ENCODE measurements at places on chromosomes 11 and 22.

DNA sequence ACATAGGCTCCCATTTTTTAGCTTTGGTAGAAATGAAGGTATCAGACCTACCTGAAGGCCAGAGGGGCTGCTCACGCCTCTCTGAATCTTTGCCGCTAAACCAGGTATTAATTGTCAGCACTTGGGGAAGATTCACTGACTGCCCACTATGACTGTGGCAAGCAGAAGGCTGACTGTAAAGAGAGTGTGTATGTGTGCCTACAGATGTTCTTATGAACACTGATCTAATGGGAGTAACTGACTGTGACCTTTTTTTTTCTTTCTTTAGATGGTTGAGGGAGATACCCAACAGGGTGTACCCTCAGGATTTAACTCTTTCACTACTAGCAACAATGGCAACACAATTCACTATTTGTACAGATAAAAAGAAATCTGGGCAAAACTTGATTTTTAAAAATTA lies at the start of gene RAG2:
TSS of gene RAG2 (minus strand) at position 186 of the 400 bp plus-strand sequence. CDS start 4,068 bp downstream, outside the sequence.
- no peak for DNase-seq

DNA sequence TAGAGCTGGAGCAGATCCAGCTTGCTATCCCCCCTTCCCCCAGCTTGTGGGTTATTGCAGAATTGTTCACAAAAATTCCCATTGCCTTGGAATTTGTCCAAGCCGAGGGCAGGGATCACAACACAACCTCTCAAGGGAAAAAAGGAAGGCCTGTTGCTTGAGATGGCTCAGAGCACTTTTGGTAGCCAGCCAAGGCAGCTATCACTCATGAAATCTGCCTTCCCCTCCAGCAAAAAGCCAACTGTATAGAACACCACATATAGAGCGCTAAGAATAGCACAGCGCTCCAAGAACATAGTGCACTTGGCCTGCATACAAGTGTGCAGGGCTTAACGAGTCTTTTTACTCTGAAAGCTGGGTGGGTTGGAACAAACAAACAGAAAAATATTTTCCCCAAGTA lies 46.2 kb downstream of the FAM83F start:
- DNase-seq = no peak

GRCh38 chr11:47329431-47329986 lies 23.0 kb downstream of the MYBPC3 start:
- DNase-seq = no peak

DNA sequence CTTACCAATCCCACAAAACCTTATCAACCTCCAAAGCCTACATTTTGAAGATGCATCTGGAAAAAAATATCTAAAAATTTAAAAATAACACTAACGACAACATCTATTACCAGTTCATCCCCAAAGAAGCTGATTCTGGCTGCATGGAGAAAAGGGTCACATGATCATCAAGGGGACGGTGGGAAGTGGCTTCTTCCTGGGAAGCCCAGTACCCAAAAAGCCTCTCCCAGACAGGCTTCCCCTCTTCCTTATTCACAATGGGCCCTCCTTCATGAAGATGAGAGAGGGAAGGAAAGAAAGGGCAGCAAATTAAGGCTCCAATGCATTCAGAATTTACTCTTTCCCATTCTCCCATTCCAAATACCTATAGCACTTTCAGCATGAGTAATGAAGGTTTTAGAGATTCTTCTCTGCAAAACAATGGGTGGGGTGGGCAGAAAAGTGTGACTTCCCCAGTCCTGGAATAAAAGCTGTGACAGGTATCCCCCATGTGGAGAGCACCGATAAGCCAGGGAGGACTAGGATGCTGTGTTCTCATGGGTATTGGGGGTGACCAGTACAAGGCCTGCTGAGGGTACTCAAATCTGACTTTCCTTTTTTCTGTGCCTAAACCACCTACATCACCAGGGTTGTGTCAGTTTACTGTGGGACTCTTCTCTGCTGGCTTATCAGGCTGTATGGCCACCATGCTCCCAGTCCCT lies 88.2 kb downstream of the SIK3 start:
- DNase-seq = no peak

DNA sequence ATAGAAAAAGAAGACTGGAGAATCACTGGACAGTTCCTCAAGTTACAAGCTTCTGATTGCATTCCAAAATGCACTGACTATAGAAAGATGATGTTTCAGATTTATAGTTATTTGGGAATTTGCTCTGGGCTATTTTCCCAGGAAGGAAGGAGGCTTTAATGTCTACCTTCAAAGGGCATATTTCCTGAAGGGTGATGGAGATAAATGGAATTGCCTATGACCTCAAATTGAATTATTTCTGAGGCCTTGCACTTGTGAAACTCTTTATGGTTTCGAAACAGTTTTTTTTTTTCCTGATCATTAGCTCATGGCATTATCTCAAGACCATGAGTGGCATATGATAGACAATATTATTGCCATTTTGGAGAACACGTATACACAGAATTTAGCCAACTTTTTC lies 333.9 kb downstream of the METTL15 start:
- DNase-seq = no peak

- no peak for DNase-seq
These were observed 5.0 kb upstream of the MMP12 start for GRCh38 chr11:102879801-102880200.
